ENCODE measurements at places on chromosomes 7 and 10. TPM values are rescaled to one million over a fixed set of nuclear protein-coding genes. Genes with fewer than 3 reads are reported as not detected.

- DNase-seq, result peak; percentile 75
Measured at GRCh38 chr10:6124666-6125065, 35.8 kb downstream of the RBM17 start.

DNA sequence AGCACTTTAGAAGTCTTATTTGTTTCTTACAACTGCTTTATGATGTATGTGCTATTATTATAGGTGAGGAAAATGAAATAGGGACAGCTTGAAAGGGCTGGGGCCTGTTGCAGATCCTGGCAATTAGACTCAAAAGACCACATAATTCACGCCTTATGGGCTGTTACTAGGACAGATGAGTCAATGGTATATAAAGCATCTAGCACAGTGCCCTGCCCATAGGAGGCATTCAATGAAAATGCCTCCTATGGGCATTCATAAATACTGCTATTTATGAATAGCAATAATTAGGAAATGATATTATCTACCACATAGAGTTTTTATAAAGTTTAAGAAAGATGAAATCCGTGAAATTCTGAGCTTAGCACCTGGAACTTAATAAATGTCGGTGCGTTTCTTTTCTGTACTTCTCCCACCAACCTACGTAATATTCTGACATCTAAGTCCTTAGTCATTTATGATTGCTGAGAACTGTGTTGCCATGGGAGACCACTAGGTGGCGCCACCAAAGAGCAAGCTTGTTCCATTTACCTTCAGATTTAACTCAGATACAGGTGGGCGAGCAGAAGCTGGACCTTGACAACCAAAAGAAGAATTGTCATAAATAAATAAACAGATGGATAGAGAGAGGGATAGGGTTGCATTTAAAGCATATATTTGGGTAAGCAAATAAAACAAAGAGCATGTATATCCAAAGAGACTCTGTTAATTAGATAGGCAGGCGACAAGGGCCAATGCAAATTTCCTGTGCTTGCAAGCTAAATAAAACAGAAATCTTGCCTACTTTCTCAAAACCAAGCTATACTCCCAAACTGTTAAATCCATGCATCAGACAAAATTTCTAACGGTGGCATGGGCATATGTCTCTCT, 699.9 kb downstream of the INHBA start:
- peak; percentile 49 for DNase-seq

DNA sequence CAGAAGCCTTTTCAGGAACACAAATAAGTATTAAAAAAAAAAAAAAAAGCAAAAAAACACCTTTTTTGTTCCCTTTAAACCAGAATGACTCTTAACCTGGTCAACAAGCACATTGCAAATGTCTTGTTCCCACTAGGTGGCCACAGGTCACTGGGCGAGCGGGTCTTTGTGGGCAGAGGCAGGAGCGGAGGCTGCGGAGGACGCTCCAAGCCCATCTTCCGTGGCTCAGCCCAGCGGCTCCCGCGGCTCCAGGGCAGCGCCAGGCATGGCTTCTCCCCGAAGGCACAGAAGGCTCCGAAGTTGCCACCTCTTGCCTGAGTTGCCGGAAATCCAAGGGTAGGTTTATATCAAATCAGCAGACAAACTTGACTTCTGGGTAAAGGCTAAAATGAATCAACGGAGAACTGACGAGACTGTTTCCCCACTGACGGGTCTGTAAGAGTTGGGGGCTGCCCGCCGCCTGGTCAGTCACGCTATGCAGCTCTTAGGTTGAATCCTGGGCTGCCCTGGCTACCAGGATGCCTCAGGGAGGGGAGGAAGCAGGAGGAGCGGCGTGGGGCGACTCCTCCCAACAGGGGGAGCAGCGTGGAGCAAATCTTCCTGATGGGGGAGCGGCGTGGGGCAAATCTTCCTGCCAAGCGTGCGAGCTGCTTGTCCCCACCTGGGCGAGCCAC, 144.5 kb downstream of the PTPRN2 start:
- DNase-seq, result no peak

- DNase-seq, result no peak
Measured at GRCh38 chr7:91109200-91109599, 155.0 kb upstream of the FZD1 start.

DNA sequence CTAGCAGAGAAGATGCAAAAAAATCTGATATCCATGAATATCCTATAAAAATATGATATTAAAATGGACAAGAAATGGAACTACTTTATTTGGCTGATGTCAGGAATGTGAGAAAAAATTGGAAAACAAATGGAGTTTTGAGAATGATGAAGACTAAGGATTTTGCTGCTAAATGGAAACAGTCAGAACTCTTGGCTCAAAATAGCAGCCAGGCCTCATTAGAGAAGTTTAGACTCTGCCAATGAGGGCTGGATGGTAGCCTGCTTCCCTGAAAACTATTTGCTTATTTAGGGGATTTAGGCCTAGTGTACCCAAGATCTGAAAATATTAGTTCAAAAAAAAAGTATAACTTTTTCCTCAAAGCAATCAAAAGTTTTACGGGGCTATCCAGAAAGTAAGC, 458.5 kb downstream of the TFEC start:
- no peak for DNase-seq

DNA sequence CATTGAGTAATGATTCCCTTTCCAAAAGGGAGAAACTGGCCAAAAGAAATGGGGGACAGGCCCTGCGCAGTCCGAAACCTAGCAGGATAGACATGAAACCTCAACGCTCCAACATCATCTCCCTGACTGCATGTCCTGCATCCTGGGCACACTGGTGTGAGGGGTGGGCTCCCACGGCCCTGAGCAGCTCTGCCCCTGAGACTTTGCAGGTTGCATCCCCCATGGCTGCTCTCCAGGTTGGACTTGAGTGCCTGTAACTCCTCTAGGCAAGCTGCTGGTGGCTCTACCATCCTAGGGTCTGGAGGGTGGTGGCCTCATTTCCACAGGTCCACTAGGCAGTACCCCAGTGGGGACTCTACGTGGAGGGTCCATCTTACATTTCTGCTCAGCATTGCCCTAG, 16.3 kb upstream of the CRYGN start:
- DNase-seq, result peak; percentile 15

DNA sequence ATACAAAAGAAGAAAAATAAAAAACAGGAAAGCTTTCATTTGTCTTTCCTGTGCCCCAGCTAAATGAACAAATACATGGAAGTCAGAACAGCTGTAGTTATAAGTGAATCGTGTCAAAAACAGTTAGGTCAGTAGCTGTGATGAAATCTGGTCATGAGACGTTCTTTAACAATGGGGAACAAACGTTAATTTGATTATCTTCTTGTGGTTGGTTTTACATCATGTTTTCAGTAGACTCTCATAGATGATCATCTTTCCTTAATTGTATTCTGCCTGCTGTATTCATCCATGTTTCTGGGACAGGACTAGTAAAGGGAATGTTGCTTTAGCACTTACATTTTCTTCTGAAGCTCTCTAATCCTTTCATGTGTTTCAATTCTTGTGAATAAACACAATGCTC, 97.0 kb downstream of the PCLO start:
- DNase-seq, result no peak

- DNase-seq, result no peak
Measured at GRCh38 chr10:35961501-35961900, 319.4 kb upstream of the FZD8 start.

GRCh38 chr10:79292026-79292766, 55.1 kb upstream of the PPIF start:
- DNase-seq, result no peak

- no peak for DNase-seq
Measured at GRCh38 chr7:148049068-148049467, 541.5 kb upstream of the C7orf33 start.

GRCh38 chr7:48759431-48760080, 164.8 kb upstream of the CDC14C start:
- no peak for DNase-seq

- DNase-seq, result no peak
Measured at GRCh38 chr10:57367412-57367811, 900.3 kb downstream of the IPMK start.

DNA sequence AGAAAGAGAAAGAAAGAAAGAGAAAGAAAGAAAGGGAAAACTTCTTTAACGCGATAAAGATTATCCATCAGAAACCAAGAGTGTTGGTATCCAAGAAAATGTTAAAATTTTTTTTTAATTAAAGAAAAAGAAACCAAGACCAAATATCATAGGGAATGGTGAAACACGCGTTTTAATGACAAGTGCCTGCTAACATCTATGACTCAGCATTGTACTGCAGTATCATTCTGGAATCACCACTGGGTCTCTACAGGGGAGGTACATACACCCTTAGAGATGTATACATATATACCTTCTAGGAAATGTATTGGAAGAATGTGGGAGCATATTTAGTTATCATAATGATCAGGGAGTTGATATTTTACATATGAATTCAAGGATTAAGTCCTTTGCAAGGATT, 32.1 kb upstream of the PIK3AP1 start:
- DNase-seq, result no peak

- DNase-seq, result no peak
Measured at GRCh38 chr10:102347236-102347828, 48.2 kb upstream of the NFKB2 start.

GRCh38 chr7:49166441-49166840, 242.1 kb downstream of the CDC14C start:
- DNase-seq, result no peak

DNA sequence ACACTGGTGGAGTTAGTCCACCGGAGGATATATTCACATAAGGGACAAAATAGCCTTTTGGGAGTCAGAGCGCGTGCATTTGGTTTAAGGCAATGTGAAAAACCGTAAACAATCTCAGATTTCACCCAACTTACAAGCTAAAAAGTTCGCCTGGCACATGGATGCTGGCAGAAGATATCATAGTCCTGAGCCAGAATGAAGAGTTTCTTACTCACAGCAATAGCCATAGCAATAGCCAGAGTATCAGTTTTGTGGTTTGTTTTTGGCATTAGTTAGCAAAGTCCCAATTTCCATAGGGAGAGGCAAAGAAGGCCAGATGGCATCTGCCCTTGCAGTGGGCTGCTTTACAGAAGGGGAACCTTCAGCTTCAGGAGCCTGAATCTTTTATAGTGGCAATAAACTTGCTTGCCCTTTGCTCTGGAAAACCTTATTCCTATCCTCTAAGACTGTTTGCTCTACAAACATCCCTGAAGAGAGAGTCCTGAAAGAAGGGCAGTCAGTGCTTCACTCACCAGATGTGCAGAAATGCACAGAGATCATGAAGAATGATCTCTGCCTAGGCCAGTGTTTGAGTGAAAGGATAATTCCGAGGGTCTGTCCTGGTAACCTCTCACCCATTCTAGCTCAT, 28.7 kb upstream of the RSBN1L start:
- no peak for DNase-seq

GRCh38 chr7:150800581-150801241, at the start of gene TMEM176A:
Gene TMEM176A, plus strand, starts transcription at chr7:150800769. Its CDS starts 782 bp downstream, at chr7:150801551.
- peak; percentile 54 for DNase-seq

DNA sequence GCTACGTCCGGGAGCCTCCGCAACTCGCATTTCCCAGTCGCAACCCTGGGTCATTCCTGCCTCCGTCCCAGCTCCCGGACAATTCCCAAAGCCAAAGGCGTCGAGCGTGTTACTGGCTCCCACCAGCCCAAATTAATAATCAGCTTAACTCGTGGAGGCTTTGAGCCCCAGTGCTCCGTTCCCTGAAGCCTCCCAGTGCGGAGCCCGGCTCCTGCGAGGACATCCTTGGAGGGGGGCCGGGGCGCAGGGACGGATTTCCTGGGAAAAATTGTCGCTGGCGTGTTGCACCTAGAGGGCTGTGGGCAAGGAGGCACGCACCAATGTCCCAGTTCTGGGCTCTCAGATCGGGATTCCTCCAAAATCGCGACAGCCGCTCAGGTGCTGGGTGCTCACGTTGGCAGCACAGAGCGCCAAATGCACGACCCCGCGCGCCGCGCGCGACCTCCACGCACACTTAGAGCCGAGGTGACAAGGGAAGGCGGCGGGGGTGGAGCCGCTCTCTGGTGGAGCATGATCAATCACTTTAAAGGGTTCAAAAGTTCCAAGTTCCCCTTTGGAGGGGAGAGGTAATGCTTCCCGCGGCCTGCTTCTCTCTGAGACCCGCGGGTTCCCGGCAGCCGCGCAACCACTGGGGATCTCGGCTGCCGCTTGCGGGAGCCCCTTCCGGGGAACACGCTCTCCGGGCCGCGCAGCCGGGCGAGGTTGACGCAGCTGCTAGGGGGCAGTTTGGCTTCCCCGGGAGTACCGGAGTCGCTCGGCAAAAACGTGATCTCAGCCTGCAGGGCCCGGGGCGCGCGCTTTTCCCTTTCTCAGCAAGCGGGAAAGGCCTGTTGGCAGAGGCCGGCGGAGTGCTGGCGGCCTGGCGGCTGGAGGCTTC, 25.5 kb downstream of the SKIDA1 start:
- DNase-seq, result peak; percentile 79

- no peak for DNase-seq
Measured at GRCh38 chr10:21247592-21247991, 277.9 kb downstream of the SKIDA1 start.

GRCh38 chr7:9863545-9863944, 1110.1 kb upstream of the PHF14 start:
- peak; percentile 27 for DNase-seq

DNA sequence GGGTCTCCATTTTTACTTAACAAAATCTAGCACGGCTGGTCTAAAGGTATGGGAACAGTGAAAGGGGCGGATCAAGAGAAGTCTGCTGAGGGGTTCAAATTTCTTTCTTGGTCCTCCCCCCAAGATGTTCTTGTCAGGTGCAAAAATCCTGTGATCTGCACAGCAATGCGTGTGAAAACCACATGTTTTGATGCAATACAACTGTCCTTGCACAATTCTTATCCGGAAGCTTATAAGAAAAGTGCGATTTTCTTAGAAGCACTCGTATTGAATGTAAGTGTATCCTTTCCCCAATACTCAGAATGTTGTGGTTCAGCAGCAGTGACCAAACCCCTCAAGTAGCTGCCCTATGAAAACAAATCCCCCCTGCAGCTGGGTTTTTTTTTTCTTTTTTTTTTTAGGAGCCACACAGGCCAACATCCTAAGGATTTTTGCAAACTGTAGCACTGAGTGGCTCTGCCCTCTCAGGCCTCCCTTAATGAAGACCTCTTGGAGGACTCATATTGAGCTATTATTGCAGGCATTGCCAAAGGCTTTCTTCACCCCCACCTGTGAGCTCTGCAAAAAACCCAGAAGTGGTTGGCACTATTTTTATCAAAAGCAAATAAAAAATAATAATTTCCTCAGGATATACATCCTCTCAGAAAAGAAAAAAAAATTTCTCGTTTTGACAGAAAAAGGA, 151.9 kb upstream of the ITGB1 start:
- no peak for DNase-seq

- DNase-seq, result no peak
Measured at GRCh38 chr7:85564861-85565260, 378.0 kb upstream of the SEMA3D start.

- no peak for DNase-seq
Measured at GRCh38 chr7:108351729-108352131, 104.5 kb downstream of the NRCAM start.

The SRRM3 gene
- 21.8 TPM for total RNA-seq

The DNAJC12 gene
- total RNA-seq, result 3.3 TPM

The NXPH1 gene
- total RNA-seq, result not detected

The BEND7 gene
- 14.3 TPM for total RNA-seq

The MYPN gene
- 86.3 TPM for total RNA-seq

The CUBN gene
- total RNA-seq, result 0.78 TPM

The DCLRE1A gene
- total RNA-seq, result 7.3 TPM

The CDK5 gene
- total RNA-seq, result 6.2 TPM

The RSPH10B2 gene
- not detected for total RNA-seq

The CDH23 gene
- total RNA-seq, result 6.0 TPM
